ENCODE measurements at places on chromosomes 1 and 21.

GRCh38 chr1:172143384-172144055 is 277.0 kb upstream of the C1orf105 start:
- DNase-seq = no peak

- DNase-seq = no peak
These were observed 86.7 kb upstream of the PALMD start for GRCh38 chr1:99559166-99559565.

GRCh38 chr21:39681845-39682244 is 63.1 kb upstream of the IGSF5 start:
- DNase-seq = no peak

DNA sequence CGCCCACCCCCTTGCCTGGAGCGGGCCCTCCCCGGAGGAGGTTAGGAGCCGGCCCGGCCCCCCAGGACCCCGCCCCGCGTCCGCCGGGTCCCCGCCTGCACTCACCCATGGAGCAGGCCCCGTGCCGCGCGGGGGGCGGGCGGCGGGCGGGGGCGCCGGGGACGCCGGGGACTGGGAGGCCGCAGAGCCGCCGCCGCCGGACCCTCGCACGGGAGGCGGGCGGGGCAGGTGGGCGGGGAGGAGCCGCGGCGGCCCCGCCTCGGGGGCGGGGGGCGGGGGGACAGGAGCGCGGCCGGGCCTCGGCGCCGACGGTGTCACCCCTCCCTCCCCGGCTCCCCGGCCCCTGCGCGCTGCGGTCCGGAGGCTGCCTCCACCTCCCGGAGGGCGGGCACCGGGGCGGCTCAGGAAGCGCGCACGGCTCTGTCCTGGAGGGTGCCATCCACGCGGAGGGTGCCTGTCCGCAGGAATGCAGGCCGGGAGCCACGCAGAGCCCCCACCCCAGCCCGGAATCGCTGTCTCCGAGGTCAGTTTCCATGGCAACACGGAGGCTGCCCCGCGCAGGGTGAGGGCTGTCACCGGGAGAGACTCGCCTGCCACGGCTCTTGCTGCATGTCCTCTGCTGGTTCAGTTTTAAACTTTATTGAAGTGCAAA is 5.9 kb upstream of the PLEKHG5 start:
- DNase-seq = peak; percentile 67

DNA sequence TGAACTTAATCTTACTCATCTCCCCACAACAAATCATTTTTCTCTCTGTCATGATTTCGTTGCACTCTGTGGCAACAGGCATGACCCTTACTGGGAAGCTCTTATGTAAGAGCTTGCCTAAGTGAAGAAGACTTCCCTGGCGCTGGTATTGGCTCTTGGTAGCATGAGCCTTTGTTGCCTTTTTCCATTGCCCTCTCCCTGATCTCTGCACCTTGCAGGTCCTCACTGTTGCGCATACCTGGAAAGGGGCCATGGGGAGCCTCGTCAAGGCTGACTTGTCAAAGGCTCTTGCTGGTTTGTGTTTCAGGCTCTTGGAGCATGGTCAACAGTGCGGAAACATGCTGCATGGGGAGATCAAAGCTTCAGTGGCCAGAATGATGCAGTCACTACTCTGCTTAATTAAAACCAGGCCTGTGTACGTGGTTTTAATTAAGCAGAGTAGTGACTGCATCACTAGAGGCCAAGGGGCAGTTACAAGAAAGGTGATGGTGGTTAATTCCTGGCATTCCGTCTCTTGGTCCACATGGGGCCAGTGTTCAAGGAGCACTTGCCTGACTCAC is 141.3 kb downstream of the SPATA46 start:
- no peak for DNase-seq

- peak; percentile 63 for DNase-seq
These were observed 570 bp upstream of the NPR1 start for GRCh38 chr1:153677718-153678518.

DNA sequence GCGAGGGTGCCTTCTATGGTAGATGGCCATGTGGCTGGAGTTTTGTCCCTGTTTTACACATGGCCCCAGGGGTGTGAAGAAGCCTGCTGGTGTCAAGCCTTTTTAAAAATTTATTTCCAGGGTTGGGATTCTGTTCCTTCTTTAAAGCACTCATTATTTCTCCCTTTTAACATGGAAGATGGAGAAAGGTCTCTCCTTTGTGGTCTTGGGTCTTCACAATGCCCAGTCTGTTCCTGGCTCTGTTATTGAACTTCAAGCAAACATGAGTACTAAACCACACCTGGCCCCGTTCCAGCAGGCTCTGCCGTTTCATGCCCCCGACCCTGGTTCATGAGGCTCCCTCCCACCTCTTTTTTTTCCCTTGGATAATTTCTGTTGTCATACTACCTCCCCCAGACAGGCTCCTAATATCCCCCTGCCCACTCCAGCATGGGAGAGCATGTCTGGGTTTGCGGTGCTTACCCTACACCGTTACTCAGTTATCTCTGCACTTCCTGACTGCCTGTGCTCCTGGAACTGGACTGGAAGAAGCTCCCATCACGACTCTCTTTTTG is 121.2 kb upstream of the KIAA0040 start:
- DNase-seq = no peak

GRCh38 chr21:40165773-40166070 is 298.5 kb downstream of the PCP4 start:
- DNase-seq = no peak

GRCh38 chr1:50308878-50309277 is 114.4 kb downstream of the DMRTA2 start:
- DNase-seq = peak; percentile 11

GRCh38 chr1:19317126-19317910 is 5.2 kb downstream of the SLC66A1 start:
- no peak for DNase-seq

DNA sequence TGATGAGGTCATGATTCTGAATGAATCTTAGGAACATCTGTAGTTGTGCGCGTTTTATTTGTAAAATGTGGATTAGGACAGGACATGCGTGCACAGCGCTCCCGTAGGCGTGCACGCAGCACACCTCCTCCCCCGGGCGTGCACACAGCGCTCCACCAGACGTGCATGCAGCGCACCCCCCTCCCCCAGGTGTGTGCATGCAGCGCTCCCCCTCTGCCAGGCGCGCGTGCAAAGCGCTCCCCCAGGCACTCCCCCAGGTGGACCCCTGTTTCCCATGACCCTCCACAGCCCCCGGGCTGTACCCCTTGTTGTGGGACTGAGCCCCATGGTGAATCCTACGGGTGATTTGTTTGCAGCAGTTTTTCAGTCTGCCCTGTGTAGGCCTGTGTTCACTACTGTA is 61.6 kb downstream of the S100B start:
- DNase-seq = no peak

DNA sequence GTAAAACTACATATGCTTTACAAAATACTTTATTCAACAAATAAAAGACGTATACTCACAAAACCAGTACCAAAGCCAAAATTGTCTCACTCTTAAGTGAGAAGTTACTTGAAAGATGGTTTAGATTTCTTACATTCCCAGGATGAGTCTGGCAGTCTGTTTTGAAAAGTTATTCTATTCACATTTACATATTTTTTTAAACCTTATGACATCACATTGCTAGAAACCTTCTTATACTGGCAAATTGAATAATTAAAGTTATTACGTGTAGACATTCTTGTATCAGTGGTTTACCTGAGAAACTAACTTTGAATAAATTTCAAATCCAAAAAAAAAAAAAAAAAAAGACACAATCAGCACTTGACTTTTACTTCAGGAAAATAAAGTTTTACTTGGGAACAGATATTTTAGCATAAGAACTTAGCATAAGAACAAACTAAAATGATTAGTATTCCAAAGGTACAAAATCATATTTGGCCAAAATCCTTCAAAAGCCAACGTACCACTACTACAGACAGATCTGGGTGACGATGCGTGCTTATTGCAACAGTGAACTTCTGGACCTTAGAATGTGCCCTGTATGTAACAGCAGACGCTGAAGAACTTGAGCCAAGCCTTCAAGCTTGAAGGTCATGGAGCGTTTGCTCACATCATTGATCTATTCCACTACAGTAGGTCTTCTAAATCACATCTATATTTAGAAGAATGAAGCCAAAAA is 2.5 kb downstream of the CDC42BPA start:
- no peak for DNase-seq

- DNase-seq = no peak
These were observed 63.9 kb downstream of the NDUFS5 start for GRCh38 chr1:39089931-39090521.

GRCh38 chr1:84851839-84852238 is 41.2 kb downstream of the LPAR3 start:
- DNase-seq = no peak

DNA sequence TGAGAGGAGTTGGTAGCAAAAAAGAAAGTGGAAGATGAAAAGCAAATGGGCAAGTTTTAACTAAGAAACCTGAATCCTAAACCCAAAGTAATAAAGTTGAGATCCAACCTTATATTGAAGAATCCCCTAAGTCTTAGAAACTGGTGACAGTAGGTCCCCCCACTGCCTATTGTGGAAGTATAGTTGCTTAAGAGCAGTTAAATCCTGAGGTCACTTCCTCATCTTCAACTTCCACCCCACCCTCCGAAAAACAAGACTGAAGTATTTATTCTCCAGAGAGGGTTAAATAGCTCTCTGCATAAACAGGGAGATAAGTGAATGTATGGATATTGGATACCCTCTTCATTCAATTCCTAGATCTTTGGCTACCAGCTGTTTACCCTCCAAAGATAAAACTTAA is 3.3 kb upstream of the DSTYK start:
- DNase-seq = no peak

GRCh38 chr1:86503406-86504136 is 34.8 kb downstream of the CLCA1 start:
- no peak for DNase-seq

- no peak for DNase-seq
These were observed 113.7 kb upstream of the PALMD start for GRCh38 chr1:99532276-99532580.

GRCh38 chr1:1366699-1367066 is 8.3 kb downstream of the AURKAIP1 start:
- DNase-seq = no peak

DNA sequence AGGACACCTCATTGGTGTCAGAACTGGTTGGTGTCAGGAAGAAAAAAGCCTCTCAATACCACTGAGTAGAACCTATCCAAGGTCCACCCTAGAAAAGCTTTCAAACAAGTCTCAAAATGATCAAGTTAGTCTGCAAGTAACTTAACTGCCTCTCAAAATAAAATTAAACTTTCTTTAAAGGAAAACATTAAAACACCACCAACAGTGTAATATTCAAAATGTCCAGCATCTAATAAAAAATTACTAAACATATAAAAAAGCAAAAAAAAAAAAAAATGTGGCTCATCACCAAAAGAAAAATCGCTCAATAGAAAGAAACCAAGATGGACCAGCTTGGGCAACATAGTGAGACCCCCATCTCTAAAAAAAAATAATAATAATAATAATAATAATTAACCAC is 18.7 kb upstream of the OLFML2B start:
- no peak for DNase-seq
